ENCODE measurements at places on chromosomes 2 and 18.

DNA sequence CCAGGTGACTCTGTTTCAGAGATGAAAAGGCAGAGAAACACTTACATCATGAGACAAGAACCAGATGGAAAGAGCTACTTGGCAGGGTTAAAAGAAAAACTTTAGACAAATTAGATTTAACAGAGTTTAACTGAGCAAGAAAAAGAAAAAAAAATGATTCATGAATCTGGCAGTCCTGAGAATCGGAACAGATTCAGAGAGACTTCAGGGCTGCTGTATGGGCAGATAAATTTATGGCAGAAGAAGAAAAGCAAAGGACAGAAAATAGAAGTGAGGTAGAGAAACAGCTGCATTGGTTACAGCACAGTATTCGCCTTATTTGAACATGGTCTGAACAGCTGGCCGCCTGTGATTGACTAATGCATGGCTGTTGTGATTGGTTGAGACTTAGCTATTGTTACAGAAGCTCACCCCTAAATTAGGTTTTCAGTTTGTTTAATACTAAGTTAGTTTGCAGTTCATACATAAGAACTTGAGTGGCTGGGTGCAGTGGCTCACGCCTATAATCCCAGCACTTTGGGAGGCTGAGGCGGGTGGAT, 43.0 kb upstream of the RHOB start:
- DNase-seq = no peak

DNA sequence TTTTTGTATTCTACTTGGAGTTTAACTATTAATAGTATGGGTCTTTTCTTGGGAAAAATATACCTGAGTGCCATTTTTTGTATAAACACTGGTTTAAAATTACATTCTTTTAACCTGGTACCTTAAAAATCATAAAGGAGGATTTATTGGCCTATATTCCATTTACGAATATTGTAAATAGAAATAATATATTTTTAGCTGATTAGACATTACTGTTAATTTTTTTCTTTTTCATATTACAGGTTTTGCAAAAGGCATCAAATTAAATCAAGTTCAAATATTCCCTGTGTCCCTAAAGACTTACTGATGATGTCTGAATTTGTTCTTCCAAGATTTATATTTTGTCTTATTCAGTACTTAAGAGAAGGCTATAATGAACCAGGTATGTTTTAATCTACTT, 44.7 kb downstream of the UBR3 start:
- no peak for DNase-seq

DNA sequence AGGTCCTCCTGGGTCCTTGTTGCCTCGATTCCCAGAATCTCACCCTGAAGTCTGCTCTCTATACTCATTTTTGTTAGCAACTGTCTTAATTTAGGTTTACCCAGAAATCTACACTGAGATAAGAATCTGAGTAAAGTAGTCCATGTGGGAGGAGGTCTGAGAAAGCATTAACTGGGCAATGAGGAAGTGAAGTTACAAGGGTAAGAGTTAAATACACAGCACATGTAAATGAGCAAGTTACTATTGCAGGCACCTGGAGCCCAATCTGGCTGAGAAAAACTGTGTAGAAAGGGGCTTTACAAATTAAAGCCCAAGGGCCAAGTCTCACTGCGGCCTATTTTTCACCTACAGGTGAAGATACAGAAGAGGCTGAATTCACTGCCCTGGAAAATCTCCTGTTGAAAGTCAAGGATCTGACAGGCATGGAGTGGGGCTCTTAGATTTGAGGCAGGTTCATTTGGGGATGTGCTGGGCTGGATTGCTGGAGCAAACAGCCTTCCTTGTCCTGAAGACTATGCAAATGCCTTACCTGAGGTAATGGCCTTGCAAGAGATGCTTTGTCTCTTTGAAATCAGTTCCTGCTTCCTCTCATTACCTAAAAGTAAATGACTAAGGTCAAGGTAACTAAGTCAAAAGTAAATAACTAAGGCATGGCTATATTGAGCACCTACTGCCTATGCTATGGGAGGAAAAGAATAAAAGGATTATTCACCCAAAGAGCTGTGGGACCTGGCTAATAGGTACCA, 84.4 kb upstream of the DYNAP start:
- DNase-seq = peak; percentile 28

DNA sequence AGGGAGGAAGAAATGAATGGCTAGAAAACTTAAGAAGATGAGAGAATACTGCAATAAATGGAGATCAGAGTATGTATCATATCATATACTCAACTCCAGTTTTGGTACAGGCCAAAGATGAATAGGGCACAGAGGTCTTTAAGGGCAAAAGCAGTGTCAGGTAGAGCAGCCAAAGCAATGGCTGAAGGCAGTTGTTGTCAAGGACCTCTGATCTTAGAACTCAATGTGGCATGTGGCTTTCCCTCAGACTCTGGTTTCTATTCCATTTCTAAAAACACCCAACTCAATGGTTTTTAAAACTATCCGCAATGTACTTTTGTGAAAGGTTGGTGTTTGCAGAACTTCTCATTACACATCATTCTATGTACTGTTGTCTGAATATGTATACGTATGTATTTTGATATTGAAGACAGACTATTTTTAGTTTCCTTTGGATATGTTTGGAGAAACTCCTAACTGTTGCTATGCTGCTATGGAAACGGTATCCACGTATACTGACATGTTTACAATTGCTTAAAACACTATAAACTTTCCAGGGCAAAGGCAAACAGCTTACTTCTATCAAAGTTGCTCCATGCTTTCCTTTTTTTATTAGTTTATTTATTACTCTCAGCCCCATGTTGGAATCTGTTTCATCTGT, 58.1 kb upstream of the PELI1 start:
- no peak for DNase-seq

DNA sequence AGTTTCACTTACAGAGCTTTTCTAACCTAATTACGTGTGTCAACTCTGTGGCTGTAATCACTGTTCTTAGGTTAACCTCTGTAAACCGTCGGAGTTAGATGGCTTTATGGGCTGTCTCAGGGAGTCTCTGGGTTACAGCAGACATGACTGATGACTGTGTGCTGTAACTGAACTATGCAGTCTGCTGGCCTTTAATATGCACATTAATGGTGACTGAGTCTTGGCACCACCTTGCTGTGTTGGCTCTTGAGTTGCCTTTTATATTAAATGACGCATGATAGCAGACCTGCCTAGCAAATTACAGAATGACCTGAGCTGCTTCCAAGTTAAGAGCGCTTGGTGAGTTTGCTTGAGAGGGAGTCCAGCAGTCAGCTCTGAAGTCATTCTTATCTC, 90.1 kb downstream of the ACKR3 start:
- DNase-seq = no peak

GRCh38 chr18:4802296-4802695, 347.2 kb upstream of the DLGAP1 start:
- DNase-seq = no peak

- DNase-seq = no peak
Measured at GRCh38 chr2:204051984-204052556, 115.5 kb downstream of the ICOS start.

DNA sequence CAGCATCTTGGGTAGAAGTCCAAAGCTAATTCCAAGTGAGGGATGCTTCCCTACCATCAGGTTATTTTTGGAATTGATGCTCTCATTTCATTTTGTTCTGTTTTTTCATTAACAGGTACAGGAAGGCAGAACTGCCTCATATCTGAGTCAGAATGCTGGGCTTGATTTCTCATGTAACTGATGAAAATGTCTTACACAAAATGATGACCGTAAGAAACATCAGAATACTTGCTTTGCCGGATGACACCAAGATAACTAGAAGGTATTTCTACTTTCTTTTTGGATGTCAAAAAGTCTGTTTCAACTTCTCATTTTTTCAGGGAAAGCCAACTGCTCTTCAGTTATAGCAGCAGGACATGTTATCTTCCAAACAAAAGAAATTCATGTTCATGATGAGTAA, 62.6 kb downstream of the ETAA1 start:
- DNase-seq = no peak

- no peak for DNase-seq
Measured at GRCh38 chr2:71611247-71611646, 157.9 kb downstream of the DYSF start.

GRCh38 chr2:45176390-45176789, 167.1 kb upstream of the SIX2 start:
- DNase-seq = no peak

- DNase-seq = no peak
Measured at GRCh38 chr2:16093639-16094529, 153.5 kb downstream of the MYCN start.

- no peak for DNase-seq
Measured at GRCh38 chr2:25251071-25251421, 82.7 kb upstream of the POMC start.

DNA sequence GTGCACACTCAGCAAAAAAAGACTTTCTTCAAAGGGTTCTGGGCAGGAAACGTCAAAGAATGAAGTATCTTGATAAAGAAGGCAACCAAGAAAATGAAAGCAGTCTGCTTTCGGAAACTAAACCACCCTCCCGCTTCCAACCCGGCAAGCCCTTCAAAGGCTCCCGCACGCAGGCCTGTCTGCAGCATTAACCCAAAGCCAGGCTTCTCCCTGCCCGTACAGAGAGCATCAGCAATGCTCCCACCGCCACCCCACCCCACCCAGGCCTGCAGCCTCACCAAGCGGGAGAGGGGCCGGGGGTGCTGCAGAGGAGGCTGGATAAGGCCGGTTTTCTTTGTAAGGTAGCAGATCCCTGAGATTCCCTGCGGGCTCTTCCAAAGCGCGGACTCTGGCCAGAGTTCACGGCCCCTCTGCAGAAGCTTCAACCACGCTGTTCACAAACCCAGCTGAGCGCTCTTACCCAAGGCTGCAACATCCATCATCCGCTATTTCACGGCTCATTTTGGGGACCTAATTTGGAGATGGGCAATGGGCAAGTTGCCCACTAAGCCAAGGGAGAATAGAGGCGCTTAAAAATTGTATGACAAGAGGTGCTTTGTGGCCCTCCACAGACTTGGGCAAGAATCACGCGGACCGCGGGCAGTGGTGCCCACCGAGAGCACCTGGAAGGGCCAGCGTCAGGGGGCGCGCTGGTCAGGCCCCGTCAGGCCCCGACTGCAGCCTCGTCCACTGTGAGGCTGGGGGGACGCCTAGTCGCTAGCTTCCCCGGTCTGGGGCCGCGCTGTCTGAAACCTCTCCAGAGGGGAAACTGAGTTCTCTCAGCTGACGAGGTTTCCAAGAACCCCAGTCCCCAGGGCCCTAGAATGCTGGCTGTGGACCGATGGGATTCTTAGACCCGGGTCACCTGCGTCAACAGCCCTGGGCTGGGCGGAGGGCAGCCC, 225.4 kb upstream of the ID2 start:
- DNase-seq = no peak

DNA sequence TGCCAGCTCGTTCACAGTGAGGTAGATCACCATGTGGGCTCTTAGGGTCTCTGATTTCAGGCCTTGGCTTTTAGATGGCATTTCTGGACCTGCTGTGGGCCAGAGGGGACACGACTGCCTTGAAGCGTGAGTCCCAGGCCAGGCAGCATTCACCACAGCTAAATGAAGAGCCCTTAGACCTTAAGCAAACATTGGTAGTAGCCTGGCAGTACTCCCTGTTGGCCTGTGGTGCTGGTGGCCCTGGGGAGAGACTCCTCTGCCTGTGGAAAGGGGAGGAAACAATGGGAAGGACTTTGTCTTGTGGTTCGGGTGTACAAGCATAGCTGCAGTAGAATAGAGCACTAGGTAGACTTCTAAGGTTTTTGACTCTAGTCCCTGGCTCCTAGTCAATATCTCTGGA, 456.0 kb upstream of the DCC start:
- no peak for DNase-seq

DNA sequence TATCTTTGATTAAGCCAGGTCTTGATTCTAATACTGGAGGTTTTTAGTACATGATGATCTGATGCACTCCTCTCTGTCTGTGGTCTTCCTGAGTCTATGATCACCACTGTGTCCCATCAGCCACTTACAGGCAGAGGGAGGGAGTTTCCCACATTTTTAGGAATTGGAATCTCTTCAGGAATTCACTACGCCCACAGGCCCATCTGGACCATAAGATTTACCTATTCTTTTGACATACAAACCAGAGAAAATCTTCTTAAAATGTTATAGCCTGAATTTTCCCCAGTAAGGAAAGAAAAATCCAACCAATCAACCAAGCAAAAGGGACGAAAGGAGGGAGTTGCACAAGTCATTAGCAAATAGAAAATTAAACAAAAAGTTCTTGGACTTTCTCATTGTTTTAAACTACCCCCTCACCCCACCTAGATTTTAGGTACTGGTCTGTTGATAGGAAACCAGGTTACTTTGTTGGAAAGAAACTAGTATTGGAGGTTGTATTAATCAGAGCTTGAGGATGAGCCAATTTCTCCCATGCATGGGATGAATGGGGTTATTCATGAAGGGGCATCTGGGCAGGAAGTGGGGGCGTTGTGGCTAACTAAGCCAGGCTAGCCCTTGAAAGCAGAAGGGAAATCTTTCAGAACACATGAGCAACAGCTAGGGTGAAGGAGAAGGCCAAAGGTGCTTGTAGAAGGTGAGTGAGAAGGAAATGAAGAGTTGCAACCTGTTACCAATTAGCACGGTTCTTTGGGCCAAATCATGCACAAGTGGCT, 328.2 kb upstream of the MEX3C start:
- no peak for DNase-seq

- peak; percentile 83 for DNase-seq
Measured at GRCh38 chr2:199488772-199489400, 31.1 kb upstream of the SATB2 start.

GRCh38 chr18:34604591-34604990, 105.5 kb upstream of the DTNA start:
- DNase-seq = no peak

DNA sequence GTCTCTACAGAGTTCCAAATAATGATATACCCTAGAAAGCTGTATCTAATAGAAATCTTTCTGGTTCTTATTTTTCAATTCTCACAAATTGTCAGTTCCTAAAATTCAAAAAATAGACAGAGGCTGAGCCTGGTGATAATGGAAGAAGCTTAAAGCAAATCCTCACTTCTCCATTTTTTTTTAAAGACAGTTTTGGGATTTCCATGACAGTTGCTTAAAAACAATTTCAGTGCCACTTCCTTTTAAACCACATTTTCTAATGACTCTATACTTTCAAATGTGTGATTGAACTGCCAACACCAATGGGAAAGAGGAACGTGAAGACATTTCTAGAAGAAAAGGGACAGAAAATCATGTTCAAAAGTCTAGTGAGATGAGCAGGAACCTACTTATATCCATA, 4.0 kb downstream of the GKN2 start:
- DNase-seq = peak; percentile 37

- DNase-seq = no peak
Measured at GRCh38 chr2:133666621-133667020, 98.4 kb upstream of the NCKAP5 start.

GRCh38 chr18:61334491-61334850, 1.2 kb downstream of the CDH20 start:
- DNase-seq = no peak

DNA sequence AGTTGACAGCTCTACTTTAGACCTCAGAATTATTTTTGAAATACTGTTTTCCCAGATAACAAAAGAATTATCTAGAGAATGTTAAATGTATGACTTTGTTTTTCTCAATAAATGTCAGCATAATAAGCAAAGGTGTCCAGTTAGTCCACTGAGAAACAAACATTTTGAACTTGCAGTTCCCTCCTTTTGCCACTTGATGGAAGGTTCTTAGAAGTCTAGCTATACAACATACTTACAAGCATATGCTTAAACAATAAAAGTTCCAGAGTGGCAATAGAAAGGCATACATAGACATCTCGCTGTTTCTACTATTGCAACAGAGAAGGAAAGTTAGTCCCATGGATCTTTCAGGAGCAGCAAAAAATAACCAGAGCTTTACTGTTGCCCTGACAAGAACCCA, 11.8 kb downstream of the NDUFA10 start:
- peak; percentile 5 for DNase-seq

GRCh38 chr2:186879312-186879711, 30.3 kb upstream of the ZSWIM2 start:
- no peak for DNase-seq

GRCh38 chr2:48219555-48220436, 310.2 kb upstream of the STON1 start:
- no peak for DNase-seq
